ENCODE measurements at places on chromosomes 5 and 9. TPM values are rescaled to one million over a fixed set of nuclear protein-coding genes. Genes with fewer than 3 reads are reported as not detected.

The HRCT1 gene
- 1.8 TPM for total RNA-seq

The KIF24 gene
- 3.3 TPM for total RNA-seq

The FAM221B gene
- not detected for total RNA-seq

The SLC22A4 gene
- total RNA-seq: 5.1 TPM

The TAS2R1 gene
- not detected for total RNA-seq

The PTGER4 gene
- total RNA-seq: 4.8 TPM

The SLC25A2 gene
- 0.39 TPM for total RNA-seq

The SPINK1 gene
- not detected for total RNA-seq

The GLRX gene
- 112 TPM for total RNA-seq

The CKMT2 gene
- total RNA-seq: 0.78 TPM

The EIF4E1B gene
- not detected for total RNA-seq

The SPINK7 gene
- not detected for total RNA-seq

The UNC13B gene
- 25.2 TPM for total RNA-seq

The ADAMTS6 gene
- 68.6 TPM for total RNA-seq

The SPATA31C1 gene
- not detected for total RNA-seq

The DMAC1 gene
- 9.9 TPM for total RNA-seq

The MARCOL gene
- total RNA-seq: not detected

Data from subcutaneous preadipocyte (primary cell).